ENCODE measurements at places on chromosomes 12 and 14. TPM values are rescaled to one million over a fixed set of nuclear protein-coding genes. Genes with fewer than 3 reads are reported as not detected.
A peak's percentile ranks its signal among the peaks of the same experiment; 100 is the strongest.

DNA sequence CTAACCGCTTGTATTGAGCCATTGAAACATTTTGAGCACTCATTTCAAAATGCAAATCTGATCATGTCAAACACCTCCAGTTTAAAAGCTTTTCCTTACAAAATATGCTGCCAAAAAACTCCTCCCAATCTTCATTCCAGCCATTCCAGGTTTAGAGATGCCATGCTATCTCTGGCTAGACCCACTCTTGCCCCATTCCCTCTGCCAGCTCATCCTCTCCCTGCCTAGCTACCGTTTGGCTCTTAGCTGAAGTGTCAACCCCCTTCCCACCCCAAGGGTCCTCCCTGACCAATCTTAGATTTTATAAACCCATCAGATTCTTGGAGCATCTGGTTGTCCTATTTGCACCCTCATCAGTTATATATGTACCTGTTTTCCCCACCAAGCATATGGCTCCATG, 75.0 kb downstream of the SCAF11 start:
- no peaks in the 10 kb centered on the region for H3K27me3 ChIP-seq
- no peak for DNase-seq
- H3K36me3 ChIP-seq, result peaks cover 13% of the 10 kb centered on the region
- no peaks in the 10 kb centered on the region for H3K4me1 ChIP-seq

DNA sequence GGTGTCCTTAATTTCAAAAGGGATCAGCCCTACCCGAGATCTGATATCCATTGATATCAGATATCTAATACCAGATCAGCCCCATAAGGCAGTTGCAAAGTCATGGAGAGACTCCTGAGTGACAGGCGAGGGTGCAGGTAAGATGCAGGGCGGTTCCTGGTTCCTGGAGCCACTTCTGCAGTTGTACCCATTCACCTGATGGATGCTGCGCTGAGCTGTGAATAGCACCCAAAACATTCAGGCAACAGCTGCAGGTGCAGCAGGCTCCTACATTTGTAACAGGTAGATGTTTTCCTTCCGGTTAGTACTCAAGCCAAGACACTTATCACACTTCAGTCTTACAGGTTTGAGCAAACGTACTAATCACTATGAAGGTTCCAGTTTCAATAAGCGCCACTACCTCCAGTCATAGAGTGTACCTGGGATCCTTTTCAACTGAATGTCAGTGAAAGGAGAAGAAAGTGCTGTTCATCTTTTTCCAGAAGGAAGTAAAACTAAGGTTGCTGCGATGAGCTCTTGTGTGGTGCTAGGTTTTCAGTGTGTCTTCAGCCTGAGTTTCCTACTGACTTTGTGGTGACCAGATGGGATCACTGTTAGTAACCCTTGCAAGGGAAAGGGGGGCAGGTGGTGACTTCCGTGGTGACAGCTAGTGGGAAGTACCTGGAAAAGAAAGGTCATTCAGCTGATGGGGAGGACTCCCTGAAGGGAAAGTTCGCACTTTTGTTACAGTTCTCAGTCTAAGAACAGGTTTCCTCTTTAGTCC, 1.9 kb downstream of the ATP6V0A2 start:
- no peaks in the 10 kb centered on the region for H3K27me3 ChIP-seq
- H3K36me3 ChIP-seq, result peaks cover 8% of the 10 kb centered on the region
- peaks cover 47% of the 10 kb centered on the region for H3K4me1 ChIP-seq
- peak overlapping the region; percentile 89 for H3K27ac ChIP-seq
- peak overlapping the region; percentile 85 for H3K4me3 ChIP-seq

GRCh38 chr12:120668868-120669840, 17.8 kb upstream of the MLEC start:
- no peak overlapping the region for H3K4me3 ChIP-seq
- peaks cover under 1% of the 10 kb centered on the region for H3K27me3 ChIP-seq
- no peaks in the 10 kb centered on the region for H3K36me3 ChIP-seq
- no peak for DNase-seq
- no peak overlapping the region for H3K27ac ChIP-seq

DNA sequence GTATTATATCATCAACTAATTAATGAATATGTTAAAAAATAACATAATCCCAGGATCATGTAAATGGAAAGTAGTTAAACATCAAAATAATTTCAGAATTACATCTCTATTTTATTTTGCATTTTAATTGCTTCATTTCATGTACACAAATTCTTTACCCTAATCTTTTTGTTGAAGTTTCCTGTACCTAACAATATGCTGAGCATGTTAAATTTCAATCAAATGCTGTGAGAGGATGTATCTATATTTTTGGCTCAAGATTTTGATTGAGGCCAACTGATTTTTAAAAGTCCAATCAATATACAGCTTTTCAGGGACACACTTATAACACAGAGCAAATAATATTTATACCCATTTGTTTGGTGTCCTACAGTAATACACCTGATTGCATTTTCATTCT, 6.4 kb downstream of the GPRC5D start:
- no peak for DNase-seq
- H3K27me3 ChIP-seq, result no peaks in the 10 kb centered on the region
- H3K27ac ChIP-seq, result no peak overlapping the region
- H3K36me3 ChIP-seq, result no peaks in the 10 kb centered on the region

DNA sequence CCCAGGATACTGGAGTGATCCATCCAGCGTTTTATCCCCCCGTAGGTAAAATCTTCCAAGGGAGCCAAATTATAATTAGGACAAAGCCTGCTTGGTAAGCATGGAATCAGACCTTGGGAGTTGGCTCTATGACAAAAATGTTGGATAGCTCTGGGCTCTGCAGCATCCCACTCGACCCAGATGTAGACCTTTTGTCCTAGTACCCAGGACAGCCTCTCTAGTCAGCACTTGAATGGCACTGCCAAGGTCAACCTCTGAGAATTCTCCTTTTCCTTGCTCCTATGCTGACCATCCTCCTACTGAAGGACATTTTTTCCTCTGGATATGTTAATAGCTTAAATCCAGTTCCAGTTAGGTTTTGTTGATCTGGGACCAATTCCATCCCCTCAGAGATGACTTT, 104.7 kb upstream of the SLC35F4 start:
- no peak overlapping the region for H3K4me3 ChIP-seq
- H3K36me3 ChIP-seq, result no peaks in the 10 kb centered on the region
- peaks cover 2% of the 10 kb centered on the region for H3K27me3 ChIP-seq

GRCh38 chr12:103848143-103848542, 7.1 kb upstream of the NT5DC3 start:
- peaks cover 2% of the 10 kb centered on the region for H3K27me3 ChIP-seq
- DNase-seq, result no peak
- H3K4me1 ChIP-seq, result no peaks in the 10 kb centered on the region
- H3K27ac ChIP-seq, result no peak overlapping the region

DNA sequence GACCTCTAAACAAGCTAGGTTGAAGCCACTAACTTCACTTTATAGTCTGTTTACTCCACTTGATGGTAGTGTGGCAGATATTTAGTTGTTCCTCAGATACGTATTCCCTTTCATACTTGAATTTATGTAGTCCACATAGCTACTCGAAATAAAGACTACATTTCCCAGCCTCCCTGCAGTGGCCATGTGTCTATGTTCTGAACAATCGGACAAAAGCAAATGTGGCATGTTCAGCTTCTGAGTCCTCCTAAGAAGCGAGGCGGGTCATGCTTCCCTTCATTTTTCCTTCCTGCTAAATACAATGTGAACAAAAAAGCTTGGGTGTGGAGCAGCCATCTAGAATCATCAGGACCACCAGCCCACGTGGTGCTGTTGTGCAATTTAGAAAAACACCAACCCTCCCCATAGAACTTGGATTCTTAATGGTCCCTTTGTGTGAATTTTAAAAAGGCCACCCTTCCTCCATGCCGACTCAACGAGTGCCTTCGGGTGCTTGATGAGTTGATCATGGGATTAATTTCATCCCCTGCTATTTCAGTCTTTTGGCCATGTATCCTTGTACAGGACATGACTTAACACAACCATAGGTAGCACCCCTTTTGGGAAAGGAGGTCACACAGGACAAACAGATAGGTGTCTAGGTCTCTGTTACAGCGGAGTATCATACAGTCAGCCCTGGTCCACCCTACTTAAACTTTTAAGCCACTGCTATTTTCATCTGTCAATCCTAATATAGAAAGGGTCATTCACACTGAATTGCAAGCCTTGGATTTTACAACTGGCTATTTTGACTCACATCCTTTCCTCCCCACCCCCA, 60.7 kb downstream of the ZFC3H1 start:
- H3K27me3 ChIP-seq, result no peaks in the 10 kb centered on the region
- peaks cover 16% of the 10 kb centered on the region for H3K36me3 ChIP-seq
- no peaks in the 10 kb centered on the region for H3K4me1 ChIP-seq
- H3K27ac ChIP-seq, result no peak overlapping the region

DNA sequence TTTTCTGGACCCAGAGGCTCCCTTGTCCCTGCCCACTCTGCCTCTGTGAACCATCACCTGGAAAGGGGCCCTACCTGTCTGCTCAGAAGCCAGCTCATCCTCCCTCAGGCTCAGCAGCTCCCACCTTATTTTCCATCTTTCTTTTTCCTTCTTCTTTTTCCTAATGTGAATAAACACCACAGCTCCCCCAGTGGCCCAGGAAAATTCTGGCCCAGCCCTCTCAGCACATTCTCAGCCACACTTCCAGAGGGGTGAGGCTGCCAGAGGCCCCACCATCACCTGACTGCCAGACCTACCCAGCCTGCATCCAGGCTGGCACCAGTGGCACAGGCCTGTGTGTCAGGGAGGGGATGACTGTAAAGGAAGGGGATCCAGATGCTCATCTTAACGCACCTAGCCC, 23.0 kb downstream of the ZFHX2 start:
- no peaks in the 10 kb centered on the region for H3K27me3 ChIP-seq
- H3K4me1 ChIP-seq, result no peaks in the 10 kb centered on the region
- no peaks in the 10 kb centered on the region for H3K36me3 ChIP-seq
- no peak overlapping the region for H3K4me3 ChIP-seq
- H3K27ac ChIP-seq, result no peak overlapping the region

DNA sequence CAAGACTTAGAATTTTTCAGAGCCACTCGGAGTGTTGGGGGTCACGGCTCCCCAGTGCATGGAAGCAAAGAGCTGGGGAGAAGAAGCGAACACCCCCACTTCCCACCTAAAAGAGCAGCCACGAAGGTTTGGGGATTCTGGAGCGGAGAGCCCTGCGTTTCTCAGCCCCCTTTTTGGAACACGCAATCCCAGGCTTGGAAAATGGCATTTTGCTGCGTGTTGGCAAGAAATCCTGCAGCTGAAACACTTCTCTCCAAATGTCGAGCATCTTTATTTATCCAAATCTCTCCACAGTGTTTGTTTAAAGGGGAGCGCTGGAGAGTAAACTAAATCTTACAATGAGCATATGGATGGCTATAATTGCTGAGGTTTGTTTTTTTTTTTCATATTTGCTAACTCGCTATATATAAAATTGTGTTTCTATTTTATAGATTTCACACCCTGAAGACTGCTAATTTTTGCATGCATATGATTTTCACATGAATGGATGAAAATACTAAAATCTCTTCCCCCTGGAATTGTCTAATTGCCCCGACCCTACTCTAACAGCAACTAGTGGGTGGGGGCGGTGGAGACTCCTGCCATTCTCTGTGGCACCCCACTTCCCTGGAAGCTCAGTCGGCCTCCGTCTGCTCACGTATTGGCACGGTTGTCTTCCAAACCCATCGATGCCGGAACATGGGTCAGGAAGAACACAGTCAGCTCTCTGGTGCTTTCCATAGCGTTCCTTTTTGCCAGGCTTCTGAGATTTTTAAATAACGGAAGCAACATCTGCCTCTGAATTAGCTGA, 120.5 kb downstream of the GCH1 start:
- no peak overlapping the region for H3K27ac ChIP-seq
- no peaks in the 10 kb centered on the region for H3K36me3 ChIP-seq
- H3K4me1 ChIP-seq, result peaks cover 7% of the 10 kb centered on the region

GRCh38 chr12:12159988-12160387, 89.2 kb downstream of the BCL2L14 start:
- no peak overlapping the region for H3K27ac ChIP-seq
- no peak for DNase-seq
- no peak overlapping the region for H3K4me3 ChIP-seq
- no peaks in the 10 kb centered on the region for H3K4me1 ChIP-seq
- peaks cover 2% of the 10 kb centered on the region for H3K27me3 ChIP-seq
- H3K36me3 ChIP-seq, result peaks cover 2% of the 10 kb centered on the region

- peak within 1 kb of the TSS; percentile 53 for H3K27ac ChIP-seq
- peak within 1 kb of the TSS; percentile 79 for H3K4me3 ChIP-seq
- H3K36me3 ChIP-seq, result peaks cover 2% of the 10 kb centered on the region
- peaks cover 33% of the 10 kb centered on the region for H3K4me1 ChIP-seq
- DNase-seq, result peak; percentile 72
Observed at GRCh38 chr14:58637391-58638230, at the start of gene DACT1. DACT1 (plus strand) TSS chr14:58637962; CDS start chr14:58638203, 241 bp downstream.

- H3K27me3 ChIP-seq, result peaks cover 15% of the 10 kb centered on the region
- H3K4me3 ChIP-seq, result no peak overlapping the region
- H3K27ac ChIP-seq, result no peak overlapping the region
- H3K4me1 ChIP-seq, result peaks cover 3% of the 10 kb centered on the region
- no peaks in the 10 kb centered on the region for H3K36me3 ChIP-seq
Observed at GRCh38 chr12:52207895-52208294, 16.1 kb upstream of the KRT80 start.

GRCh38 chr14:63896278-63896720, 43.5 kb downstream of the SYNE2 start:
- no peaks in the 10 kb centered on the region for H3K36me3 ChIP-seq
- H3K27me3 ChIP-seq, result no peaks in the 10 kb centered on the region
- DNase-seq, result no peak
- no peak overlapping the region for H3K27ac ChIP-seq
- peaks cover 29% of the 10 kb centered on the region for H3K4me1 ChIP-seq
- no peak overlapping the region for H3K4me3 ChIP-seq

- H3K27me3 ChIP-seq, result no peaks in the 10 kb centered on the region
- H3K36me3 ChIP-seq, result no peaks in the 10 kb centered on the region
- no peak for DNase-seq
- H3K4me3 ChIP-seq, result no peak overlapping the region
- peaks cover 15% of the 10 kb centered on the region for H3K4me1 ChIP-seq
- no peak overlapping the region for H3K27ac ChIP-seq
Observed at GRCh38 chr14:93039649-93040315, 75.9 kb downstream of the ITPK1 start.

DNA sequence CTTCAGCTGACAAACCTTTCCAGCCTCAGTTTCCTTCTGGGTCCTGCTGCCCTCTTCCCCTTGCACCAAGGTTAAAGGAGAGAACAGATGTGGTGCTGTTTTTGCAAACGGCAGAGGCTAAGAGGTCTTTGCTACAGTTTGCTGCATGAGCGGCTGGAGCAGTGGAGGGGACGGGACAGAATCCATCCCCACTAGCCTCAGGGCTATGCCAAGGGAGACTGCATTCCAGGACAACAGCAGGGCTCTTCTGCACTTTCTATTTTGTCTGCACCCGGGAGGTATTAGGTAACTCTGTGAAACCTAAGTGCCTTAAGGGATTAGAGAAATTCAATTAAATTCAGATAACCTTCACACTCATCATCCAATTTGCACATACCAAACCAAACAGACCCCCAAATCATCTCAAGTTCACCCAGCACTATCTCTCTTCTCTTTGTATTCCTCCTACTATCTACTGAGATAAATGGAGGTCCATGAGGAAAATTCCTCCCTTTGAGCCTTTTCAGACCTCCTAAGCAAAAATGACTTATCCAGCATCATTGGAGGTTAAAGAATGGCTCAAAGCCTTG, 103.8 kb upstream of the VRK1 start:
- no peaks in the 10 kb centered on the region for H3K4me1 ChIP-seq
- peaks cover 4% of the 10 kb centered on the region for H3K27me3 ChIP-seq
- DNase-seq, result no peak
- H3K4me3 ChIP-seq, result no peak overlapping the region
- no peaks in the 10 kb centered on the region for H3K36me3 ChIP-seq

The ADAM21 gene
- 0.14 TPM for total RNA-seq

The TRIAP1 gene
- 32.2 TPM for total RNA-seq

The GPRC5A gene
- 0.10 TPM for total RNA-seq

The PRPH gene
- total RNA-seq, result not detected
